ENCODE measurements at places on chromosomes 2 and 18.

GRCh38 chr2:129347486-129348217 is 631.8 kb upstream of the RAB6C start:
- no peak for DNase-seq

- no peak for DNase-seq
These were observed 8.6 kb upstream of the CRYBA2 start for GRCh38 chr2:219001577-219002394.

DNA sequence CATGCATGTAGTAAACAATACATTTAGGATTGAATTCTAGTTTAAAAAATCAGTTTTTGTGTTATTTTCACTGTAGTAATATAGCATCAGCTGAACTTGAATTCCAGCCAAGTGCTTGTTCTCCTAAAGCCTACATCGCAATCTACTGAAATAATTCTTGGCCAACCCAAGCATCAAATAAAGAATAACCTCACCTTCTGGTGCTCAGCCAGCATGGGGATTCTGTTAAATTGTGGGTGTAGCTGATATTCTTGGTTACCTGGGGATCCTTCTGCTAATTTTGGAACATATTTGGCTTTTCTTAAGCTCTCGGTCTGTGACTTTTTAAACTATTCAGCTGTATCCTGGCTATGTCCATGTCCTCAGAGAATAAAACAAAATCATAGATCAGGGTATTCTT is 248.8 kb downstream of the NRXN1 start:
- no peak for DNase-seq

DNA sequence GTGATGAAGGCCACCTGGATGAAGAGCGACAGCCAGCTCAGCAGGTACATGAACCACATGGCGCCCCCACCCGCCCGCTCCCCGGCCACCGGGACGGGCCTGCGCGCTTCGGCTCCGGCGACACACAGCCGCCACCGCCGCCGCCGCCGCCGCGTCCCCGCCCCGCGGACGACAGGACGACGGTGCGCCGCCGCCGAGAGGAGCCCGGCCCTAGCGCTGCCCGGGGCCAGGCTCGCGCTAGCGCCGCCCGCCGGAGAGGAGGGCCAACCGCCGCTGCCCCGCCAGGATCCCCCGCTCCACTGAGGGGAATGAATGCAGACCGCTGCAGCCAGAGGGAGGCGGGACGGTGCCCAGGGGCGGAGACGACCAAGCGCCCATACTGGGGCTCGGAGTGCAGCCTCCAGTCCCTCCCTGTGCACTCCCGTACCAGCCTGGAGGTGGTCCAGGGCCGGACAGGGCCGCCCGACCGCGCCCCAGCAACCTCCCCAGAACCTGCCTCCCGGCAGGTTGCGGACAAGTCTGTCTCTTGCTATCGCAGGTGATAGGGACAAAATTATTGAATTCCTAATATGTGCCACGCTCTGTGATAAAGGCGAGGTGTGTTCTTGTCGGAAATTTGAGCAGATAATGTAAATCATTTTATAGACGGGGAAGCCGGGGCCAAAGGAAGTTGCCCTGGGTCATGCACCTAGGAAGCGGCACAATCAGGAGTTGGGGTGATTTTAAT is at the start of gene TEX261:
TEX261 (minus strand) TSS at position 175 of the 727 bp plus-strand sequence; CDS start at position 59, 116 bp downstream.
- DNase-seq = peak; percentile 76

- DNase-seq = no peak
These were observed 25.1 kb downstream of the STEAP3 start for GRCh38 chr2:119248751-119249150.

DNA sequence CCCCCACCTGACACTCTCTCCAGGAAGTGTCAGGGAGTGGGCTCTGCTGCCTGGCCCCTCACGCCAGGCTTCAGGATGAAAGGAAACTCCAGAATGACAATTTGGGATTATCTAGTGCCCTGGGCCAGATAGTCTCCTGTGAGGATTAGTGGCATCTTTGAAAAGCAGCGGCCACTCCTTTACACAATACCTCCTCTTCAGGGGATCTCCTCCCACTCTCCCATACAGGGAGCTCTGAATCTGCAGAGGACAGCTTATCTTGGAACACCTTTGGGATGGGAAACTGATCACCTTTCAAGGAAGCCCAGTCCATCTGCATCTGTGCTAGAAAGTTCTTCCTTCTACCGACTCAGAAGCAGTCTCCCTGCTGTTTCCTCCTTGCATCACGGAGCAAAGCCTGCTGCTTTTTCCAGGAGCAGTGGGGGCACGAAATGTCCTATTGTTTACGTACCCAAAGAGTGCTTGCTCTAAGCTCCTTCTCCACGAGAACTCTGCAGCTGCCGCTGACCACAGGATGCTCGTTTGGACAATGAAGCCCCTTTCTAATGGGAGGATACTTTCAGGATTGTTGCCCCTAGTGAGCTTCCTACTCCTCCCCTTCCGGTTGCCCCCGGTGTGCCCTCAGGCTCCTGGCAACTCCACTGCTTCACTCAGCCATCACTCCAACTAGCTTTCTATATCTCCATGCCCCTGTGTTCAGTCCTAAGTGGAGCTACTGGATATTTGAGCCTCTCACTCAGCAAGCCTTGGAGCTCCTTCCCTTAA is 31.5 kb downstream of the SIX3 start:
- no peak for DNase-seq
